CD4-positive, alpha-beta T cell treated with Interleukin-2 at 100 ng/mL for 4 hours (primary cell): ENCODE measurements at places on chromosomes 2 and 18.

DNA sequence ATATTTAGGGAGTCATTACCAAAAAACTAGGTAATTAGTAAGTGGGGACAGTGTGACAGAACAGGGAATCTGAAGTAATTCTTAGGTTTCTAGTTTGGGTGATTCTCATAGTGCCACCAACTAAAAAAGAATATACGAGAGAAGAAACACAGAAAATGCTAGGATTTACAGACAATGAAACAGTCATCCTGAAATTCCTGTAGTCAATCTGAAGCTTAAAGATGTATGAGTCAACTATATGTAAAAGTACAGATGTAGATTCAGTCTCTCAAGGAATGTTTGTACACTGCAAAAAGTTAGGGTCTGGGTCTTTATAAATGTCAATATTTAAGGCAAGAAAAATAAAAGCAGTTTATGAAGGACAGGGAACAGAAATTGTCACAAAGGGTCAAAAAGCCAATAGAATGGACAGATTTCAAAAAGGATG, 107.0 kb downstream of the STRN start:
- DNase-seq, result no peak

- no peak for DNase-seq
Observed at GRCh38 chr2:241358470-241358869, 2.4 kb downstream of the FARP2 start.

- no peak for DNase-seq
Observed at GRCh38 chr18:76619621-76620315, 124.7 kb upstream of the ZNF516 start.

- DNase-seq, result no peak
Observed at GRCh38 chr18:68648191-68648590, 66.7 kb downstream of the TMX3 start.

GRCh38 chr2:1538663-1539062, 125.4 kb downstream of the TPO start:
- DNase-seq, result no peak

- DNase-seq, result no peak
Observed at GRCh38 chr18:48133671-48134251, 203.3 kb upstream of the SMAD2 start.

DNA sequence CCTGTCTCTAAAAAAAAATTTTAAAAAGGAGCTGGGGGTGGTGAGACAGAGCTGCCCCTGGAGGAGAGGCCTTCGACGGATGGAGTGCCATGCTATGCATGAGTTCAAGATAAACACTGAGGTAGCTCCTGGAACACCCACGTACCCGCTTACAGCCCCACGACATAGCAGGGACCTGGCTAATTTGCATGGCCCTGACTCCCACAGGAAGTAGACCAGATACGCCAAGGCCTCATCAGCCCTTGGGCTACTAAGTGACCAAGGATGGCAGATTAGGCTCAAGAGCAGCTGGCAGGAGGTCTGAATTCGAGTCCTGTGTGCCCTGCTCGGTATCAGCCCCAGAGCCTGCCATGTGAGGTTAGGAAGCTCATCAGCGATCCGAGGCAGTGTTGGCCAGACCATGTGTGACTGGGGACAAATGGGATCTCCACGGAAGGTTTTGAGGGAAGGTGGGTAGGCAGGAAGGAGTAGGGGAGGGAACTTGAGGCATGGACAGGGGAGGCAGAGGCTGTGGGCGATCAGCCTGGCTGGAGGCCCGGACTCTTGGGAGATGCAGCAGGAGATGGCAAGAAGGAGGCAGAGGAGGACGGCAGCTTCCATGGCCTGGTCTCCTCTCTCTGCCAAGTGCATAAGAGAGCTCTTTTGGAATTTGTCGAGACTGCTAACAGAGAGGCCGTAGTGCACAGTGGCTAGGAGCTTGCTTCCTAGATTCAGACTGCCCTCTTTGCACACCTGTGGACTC, 218.3 kb downstream of the GLI2 start:
- no peak for DNase-seq

- DNase-seq, result no peak
Observed at GRCh38 chr2:233791151-233791882, 13.2 kb downstream of the MROH2A start.

DNA sequence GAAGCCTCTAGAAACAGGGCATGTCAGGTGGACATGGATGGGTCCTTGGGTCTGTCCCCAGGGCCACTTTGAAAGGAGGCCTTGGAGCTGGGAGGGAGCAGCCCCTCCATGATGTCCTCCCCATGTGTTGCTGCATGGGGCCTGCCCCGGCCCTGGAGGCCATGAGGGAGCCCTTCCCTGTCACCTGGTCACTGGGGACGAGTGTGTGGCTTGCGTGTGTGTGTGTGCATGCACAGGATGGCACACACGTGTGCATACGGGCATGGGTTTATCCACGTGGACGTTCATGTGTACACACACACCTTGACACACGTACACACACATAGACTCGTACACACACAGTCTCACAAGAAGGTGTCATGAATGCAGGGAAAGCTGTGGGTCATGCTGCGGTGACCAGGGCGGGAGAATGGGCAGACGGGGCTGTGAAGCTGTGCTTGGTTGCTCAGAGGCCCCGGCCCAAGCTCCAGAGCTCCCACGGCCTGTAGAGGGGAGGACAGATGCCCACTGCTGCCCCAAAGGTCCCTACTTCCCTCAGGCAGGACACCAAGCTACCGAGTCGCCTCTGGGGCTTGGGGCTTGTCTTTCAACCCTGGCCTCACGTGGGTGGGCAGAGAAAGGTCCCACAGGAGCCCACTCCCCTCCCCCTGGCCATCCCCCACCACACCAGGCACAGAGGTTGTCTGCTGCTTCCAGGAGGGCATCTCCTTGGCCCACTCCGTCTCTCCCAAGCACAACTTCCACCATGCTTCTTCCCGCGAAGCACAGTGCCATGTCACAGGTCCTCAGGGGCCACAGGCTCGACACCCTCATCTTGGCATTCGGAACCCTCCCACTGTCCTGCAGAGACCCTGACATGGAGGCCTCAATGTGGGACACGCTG, 42.3 kb upstream of the GPC1 start:
- DNase-seq, result no peak

- DNase-seq, result no peak
Observed at GRCh38 chr2:205563646-205564045, 118.7 kb upstream of the NRP2 start.

DNA sequence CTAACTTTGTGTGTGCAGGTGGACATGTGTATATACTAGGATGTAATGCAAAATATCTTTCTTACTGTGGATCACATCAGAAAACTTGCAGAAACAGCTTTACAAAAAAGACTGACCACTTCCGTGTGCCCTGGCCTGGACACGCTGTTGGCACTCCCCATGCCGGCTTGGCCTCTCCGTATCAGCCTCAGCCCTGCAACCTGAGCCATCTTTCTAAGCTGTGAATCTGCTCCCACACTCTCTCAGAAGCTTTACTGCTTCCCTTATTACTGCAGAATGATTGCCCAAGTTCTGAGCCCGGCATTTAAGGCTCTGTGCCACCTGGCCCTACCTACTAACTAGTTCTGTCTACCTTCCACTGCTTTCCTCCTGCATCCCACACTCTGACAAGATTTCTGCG, 37.8 kb downstream of the MYO7B start:
- DNase-seq, result no peak

DNA sequence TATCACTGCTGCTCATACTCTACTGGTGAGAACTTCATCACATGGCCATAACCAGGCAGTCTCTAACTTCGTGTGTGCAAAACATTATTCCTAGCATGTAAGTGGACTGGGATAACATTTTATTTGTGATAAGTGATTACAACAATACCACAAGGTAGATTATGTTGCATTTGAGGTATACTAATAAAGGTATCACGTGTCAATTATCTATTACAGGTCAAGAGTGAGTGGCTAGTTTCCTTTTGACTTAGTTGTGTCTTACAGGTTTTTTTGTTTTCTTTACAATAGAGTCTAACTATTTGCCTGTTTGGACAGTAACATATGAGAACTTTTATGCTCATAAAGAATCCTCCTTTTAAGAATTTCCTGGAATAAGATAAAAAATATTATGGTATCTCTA, 67.2 kb upstream of the DSC1 start:
- DNase-seq, result no peak

- no peak for DNase-seq
Observed at GRCh38 chr2:169232551-169233154, 129.7 kb downstream of the LRP2 start.

GRCh38 chr2:96977631-96978195, 8.7 kb downstream of the FAM178B start:
- peak; percentile 44 for DNase-seq

- no peak for DNase-seq
Observed at GRCh38 chr2:72144632-72145288, 2.9 kb downstream of the CYP26B1 start.

DNA sequence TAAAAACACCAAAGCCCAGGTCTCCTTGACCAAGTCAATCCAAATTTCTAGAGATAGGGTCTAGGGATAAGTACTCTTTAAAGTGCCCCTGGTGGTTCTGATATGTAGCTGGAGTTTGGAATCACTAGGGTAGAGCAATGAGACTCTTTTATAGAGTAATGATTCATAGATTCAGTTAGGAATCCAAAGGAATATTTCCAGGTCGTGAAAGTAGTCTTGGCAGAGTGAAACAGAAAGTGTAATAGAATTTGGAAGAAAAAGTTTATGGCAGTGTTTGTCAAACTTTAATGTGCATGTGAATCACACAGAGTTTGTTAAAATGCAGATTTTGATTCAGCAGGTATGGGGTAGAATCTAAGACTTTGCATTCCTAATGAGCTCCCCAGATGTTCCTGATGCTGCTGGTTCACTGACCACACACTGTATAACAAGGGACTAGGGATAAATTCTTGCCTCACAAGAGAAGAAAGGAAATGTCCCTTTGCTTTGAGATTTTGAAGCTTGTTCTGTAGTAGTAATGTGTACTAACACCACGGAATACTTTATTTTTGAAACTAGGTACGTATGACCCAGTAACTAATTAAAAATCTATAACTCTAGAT, 1.8 kb downstream of the UPP2 start:
- no peak for DNase-seq

DNA sequence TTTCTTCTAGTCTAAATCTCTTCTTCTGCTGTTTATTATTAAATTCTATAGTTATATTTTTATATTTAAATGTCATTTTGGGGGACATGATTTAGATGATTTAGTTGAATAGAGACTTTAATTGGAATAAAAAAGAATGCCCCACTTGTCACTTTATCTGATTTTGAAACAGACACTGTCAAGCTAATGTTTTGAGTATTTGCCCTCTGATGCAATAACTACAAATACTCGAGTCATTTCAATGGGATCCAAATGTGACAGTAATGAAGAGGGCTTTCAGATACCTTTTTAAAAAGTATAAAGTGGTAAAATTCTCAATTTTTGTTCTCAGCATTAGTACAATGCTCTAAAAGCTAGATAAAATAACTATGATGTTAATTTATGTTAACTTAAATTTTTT, 257.3 kb upstream of the SESTD1 start:
- DNase-seq, result no peak

- no peak for DNase-seq
Observed at GRCh38 chr2:71690876-71691475, 237.6 kb downstream of the DYSF start.

DNA sequence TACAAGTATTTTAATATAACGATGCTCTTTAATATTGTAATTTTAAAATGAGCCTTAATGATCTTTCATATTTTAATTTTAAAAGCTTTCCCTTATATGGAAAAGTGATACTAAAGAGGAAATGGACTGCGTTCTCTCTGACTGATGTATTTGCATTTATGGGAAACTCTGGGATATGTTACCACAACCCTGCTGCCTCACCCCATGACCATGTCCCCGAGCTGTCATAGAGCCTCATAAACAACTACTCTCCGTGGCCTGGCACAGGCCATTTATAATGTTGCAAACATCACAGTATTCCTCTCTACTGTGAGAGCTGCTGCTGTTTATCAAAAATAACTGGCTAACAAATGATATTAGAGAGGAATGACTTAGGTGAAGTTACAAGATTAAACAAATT, 75.8 kb upstream of the SEC11C start:
- no peak for DNase-seq

GRCh38 chr2:70570041-70570661, 16.5 kb upstream of the TGFA start:
- no peak for DNase-seq

DNA sequence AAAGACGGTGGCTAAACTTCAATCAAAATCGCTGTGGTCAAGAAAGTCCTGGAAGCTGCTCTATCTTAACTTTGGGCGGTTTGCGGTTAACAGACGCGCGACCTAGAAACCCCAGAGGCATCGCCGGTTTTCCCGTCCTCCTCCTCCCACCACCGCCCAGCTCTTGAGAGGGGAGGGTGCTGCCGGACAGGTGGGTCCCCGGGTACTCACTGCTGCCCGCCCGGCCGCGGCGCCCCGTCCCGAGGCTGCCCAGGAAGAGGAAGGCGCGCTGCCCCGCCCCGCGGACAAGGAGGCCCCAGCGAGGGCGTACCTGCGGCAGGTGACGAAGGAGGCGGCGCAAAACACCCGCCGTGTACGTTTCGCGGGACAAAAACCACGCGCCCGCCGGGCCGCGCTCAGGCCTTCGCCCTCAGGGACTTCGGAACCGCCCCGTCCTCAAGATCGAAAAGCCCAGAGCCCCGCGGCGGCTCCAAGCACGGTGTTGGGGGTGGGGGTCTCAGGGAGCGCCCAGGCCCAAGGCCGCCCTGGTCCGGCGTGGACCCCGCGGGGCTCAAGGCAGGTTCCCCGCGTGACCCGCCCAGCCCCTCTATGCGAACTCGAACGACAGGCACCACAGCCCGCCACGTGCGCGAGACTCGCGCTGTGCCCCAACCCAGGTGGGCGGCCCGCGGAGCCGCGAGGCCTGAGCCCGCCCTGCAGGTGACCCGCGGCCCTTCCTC, at the start of gene SH3YL1:
Gene SH3YL1, minus strand, starts transcription at position 259 of the 719 bp plus-strand sequence. Its CDS starts 48 bp downstream, at position 211.
- peak; percentile 50 for DNase-seq

- no peak for DNase-seq
Observed at GRCh38 chr18:58272779-58273435, 228.9 kb downstream of the NEDD4L start.

- no peak for DNase-seq
Observed at GRCh38 chr18:7760967-7761948, 194.1 kb downstream of the PTPRM start.

- no peak for DNase-seq
Observed at GRCh38 chr2:131127076-131127475, 21.9 kb downstream of the PLEKHB2 start.

GRCh38 chr2:51032751-51033330, 909 bp upstream of the NRXN1 start:
- no peak for DNase-seq

DNA sequence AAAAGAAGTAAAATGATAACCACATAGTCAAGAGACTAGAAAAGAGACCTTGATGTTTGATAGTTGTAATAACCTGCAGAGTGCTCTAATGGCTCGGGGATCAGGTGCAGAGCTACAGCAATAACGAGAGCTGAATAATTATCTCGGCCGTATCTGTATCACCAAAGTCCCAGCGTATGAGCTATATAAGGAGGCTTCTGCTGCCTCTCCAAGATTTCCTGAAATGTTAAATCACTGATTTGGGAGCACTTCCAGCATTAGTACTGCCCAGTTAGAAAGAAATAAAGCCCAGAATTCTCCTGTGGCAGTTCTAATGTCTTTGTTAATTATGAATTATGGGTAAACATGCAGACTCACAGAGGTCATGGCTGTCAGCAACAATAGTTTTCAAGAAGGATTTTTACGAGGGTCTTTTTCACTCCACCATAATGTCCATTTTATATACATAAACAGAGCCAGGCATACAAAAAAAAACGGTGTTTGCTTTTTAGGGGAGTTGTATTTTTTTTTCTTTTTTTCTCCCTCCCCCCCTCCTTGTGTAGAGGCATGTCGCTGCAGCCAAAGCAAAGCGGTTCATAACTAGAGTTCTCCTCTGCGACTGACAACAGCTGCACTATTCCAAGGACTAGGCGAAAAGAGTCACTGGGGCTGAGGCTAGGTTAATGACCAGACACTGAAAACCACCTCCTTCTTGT, 168.3 kb upstream of the VRK2 start:
- DNase-seq, result no peak
